ENCODE measurements at places on chromosomes 2 and 18.

GRCh38 chr2:163856941-163857340 is 121.1 kb upstream of the FIGN start:
- DNase-seq = no peak

GRCh38 chr2:231597014-231597611 is 4.4 kb downstream of the TEX44 start:
- no peak for DNase-seq

- DNase-seq = no peak
Measured at GRCh38 chr2:229335877-229336346, 64.8 kb upstream of the PID1 start.

- no peak for DNase-seq
Measured at GRCh38 chr2:38648107-38648761, 17.7 kb upstream of the GALM start.

GRCh38 chr2:18445433-18446320 is 114.8 kb downstream of the RDH14 start:
- no peak for DNase-seq

- DNase-seq = no peak
Measured at GRCh38 chr2:181937473-181937872, 45.9 kb downstream of the ITPRID2 start.

DNA sequence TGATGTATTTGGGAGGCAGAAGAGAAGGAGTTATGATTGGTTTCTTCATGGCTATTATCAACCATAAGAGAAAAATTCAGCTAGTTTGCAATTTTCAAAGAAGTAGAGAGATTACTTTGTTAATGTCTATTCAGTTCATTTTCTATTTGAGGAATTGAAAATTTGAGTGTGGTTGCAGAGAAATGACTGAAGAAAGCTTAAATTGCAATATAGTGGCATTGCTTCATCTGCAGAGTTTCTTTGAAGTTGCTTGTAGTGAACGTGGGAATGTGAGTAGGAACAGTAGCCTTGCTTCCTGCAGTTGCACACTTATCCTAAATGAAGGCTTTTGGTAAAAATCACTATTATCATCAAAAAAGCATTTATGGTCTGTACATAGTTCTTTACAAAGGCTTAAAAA is 14.7 kb upstream of the CYRIA start:
- no peak for DNase-seq

DNA sequence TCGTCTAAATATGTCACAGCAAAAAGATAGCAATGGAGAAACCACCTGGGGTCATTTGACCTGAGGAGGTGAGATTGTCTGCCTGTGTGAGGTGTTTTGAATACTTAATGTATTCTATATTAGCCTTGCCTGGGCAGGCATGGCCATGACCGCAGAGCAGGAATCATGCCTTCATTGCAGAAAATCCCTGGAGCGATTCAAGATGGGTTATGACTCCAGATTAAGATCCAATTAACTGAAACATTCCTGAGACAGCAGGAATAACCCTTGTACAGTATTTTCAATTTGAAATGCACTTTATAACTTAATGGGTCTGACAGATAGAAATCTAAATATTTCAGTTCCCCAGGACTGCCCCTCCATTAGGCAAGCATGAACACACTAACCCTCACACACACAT is 227.3 kb upstream of the RAB6C start:
- DNase-seq = no peak

GRCh38 chr2:17892770-17893534 is 14.5 kb downstream of the KCNS3 start:
- no peak for DNase-seq

- no peak for DNase-seq
Measured at GRCh38 chr18:75132098-75132870, 76.7 kb downstream of the PTGR3 start.

DNA sequence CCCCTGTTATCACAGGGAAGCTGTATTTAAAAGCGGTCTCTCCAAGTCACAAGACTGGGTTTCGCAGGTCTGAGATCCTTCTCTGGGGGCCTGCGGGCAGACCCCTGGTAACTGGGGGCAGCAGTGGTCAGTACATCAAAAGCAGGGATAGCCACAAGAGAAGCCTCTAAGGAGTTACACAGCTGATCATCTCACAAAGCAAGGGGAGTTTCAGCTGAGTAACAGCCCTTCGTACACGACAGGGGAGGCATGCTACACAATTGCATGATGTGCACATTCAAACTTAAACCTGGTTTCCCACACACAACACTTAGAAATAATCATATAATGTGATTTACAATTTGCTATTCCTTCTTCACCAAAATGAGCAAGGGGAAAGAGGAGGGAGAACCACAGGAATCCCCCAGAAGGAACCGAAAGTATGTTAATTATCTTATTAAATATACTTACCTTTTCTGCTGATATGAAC is 87.5 kb downstream of the TMEM131 start:
- no peak for DNase-seq

- no peak for DNase-seq
Measured at GRCh38 chr2:56671973-56672569, 488.3 kb downstream of the CCDC85A start.

GRCh38 chr18:63000839-63001238 is 285.5 kb downstream of the PHLPP1 start:
- no peak for DNase-seq

GRCh38 chr2:205607146-205607545 is 75.2 kb upstream of the NRP2 start:
- no peak for DNase-seq

- no peak for DNase-seq
Measured at GRCh38 chr2:112110966-112111365, 27.2 kb upstream of the FBLN7 start.

DNA sequence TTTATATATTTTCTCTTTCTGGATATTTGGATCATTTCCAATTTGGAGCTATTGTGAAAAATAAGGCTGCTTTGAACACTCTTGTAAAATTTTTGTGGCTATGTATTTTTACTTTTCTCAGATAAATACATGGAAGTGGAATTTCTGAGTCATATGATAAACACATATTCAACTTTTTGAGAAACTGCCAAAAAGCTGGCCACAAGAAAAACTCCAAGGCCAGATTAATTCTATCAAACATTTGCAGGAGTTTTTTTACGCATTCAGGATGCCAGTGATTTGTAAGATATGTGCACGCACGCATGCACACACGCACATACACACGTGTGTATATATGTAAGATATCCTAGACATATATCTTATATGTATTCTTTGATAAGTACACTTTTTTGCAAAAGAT is 477.5 kb upstream of the SPHKAP start:
- DNase-seq = no peak

- no peak for DNase-seq
Measured at GRCh38 chr2:179059026-179059700, 9.2 kb upstream of the CCDC141 start.

- DNase-seq = no peak
Measured at GRCh38 chr2:167697948-167698347, 549.4 kb downstream of the STK39 start.

- DNase-seq = no peak
Measured at GRCh38 chr2:79945653-79946445, 358.7 kb downstream of the LRRTM1 start.

DNA sequence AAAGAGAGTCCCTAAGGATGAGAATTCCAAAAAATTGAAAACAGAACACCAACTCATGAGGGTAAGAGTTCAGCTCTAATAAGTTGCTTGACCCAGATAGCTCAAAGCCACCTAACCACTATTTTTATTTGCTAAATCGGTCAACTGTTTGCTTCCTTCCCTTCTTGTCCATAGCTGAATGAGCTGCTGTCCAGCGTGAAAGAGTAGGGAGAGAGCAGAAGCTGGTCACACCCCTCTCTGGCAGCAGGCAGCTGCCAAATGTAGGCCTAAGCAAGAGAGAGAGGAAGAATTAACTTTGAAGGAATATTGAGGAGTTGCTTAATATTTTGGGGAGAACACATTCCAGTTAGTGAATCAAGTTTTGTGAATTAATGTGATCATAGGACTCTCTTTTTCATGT is 25.9 kb downstream of the AQP4 start:
- no peak for DNase-seq

DNA sequence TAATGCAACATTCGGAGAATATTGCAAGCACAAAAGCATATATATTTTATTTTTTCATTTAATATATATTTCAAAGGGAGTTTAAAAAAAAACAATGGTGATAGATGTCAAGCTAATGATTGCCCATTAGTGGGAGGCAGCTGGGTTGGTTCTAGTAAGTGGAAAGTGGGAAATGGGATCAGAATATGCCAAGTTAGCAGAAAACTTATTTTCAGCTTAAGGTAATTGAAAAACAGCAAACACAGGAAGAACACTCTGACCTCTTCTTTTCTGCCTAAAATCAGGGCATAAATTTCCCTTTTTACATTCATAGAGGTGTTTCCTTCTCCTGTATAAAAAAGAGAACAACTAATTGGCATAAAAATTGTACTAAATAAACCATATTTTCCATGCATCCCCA is 535.3 kb upstream of the SYT4 start:
- DNase-seq = no peak

GRCh38 chr2:76197842-76198448 is 487.2 kb upstream of the GCFC2 start:
- peak; percentile 4 for DNase-seq

GRCh38 chr2:42084231-42084671 is 36.4 kb downstream of the PKDCC start:
- no peak for DNase-seq

DNA sequence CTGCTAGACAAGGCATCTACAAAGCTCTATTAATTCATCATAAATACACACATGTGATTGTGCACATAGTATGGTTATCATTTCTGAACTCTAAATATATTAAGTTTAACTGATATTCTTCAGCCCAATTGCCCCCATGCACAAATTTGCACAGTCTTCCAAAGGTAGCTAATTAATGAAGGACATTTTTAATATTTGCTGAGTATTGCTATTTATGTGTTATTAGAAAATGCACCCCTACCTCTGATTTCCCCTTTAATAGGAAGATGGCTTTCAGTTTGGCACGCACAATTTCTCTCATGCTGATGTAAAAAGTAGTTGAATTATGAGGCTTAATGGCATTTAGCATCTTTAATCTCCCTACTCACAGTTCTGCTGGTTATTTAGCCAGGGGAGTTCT is 242.1 kb downstream of the DCC start:
- no peak for DNase-seq

DNA sequence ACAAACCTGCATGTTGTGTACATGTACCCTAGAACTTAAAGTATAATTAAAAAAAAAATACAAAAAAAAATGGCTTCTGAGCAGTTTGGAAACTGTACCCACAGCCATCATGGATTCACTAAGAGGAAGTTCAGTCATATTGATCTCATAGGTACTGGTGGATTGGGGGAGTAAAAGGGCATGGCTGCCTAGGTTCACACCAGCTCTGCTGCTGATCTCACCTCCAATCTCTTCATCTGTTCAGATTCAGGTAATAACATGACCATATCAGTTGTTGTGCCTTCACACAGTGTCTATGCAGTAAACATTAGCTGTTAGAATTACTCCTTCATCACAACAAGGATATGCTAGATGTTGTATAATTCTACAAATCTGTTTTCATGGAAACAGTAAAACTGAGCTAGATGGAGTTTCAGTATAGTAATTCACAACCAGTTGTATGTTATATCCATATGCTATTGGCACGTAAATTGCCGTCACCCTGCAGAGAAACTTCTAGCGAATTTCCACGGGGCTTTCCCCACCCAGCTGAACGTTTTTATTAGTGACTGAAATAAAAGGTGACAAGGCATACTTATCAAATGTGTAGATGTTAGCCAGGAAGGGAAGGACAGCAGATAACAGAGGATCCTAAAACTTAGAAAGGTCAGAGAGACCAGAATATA is 59.3 kb upstream of the ITM2C start:
- DNase-seq = no peak

DNA sequence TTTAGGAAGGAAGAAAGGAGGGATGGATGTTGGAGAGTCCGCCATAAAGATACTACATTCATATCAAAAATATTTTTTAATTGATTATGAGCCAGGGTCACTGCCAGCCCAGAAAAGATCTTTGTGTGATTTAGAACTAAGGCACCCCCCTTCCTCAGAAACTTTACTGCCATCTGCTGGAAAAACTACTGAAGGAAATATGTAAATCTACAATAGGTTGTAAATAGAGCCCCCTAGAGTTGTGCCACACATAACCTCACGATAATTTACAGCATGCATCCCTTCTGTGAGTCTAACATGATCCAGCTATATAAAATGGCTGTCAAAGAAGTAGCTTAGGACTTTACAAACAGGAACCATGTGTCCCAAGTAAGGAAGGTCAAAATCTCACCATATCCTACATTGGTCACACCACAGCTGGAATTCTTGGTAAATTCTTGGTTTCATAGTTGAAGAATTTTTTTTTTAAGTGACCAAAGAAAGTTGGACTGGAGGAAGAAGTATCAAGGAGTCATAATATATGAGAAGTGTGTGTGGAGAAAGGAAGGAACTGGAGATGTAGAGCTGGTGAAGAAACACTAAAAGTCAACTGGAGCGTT is 152.5 kb downstream of the CYP26B1 start:
- no peak for DNase-seq

GRCh38 chr2:106886916-106887758 is 1.2 kb upstream of the ST6GAL2 start:
- DNase-seq = no peak
